ENCODE measurements at places on chromosomes 1 and 21.

DNA sequence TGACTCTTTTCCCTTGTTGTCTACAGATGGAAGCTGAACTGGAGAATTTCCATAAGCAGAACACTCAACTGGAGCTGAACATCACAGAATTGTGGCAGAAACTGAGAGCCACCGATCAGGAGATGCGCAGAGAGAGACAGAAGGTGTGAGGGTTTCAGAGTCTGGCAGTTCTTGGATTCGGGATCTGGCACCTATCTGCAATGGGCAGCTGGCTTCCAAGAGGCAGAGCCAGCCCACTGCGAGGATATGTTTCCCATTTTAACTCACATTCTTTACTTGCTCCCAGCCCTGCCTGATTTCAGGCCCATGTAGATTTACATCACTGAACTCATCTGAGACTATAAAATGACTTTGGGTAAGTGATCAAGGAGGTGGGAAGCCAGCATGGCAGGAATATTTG is 37.3 kb upstream of the TMEM125 start:
- no peak for DNase-seq

DNA sequence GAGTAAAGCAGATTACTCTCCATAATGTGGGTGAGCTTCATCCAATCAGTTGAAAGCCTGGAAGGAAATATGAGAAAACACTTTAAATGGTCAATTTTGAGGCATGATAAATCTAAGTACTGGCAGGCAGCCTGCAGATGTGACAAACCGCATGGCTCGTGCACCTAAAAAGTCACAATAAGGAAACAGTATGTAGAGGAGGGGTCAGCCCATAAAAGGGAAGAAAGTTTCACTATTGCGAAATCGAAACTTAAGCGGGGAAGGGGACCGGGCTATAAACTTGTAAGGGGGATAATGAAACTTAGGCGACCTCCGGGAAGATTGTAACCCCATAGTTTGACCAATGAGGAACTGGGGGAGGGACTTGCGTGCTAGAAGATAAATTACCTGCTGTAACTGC is 109.8 kb downstream of the PLPPR4 start:
- no peak for DNase-seq

- DNase-seq, result no peak
Measured at GRCh38 chr1:6960291-6960811, 175.1 kb downstream of the CAMTA1 start.

DNA sequence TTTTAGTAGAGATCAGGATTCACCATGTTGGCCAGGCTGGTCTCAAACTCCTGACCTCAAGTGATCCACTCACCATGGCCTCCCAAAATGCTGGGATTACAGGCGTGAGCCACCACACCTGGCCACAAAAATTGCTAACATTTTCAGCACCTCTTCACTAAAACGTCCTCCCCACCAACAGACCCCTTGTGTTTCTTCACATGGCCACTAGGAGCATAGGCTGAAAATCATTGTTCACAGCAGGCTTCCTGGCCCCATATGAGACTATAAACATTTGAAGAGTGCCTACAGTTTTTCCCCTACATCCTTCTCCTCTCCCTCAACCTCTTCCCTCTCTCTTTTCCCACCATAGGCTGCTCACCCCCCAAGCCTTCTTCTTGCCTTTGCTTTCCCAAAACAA is 28.0 kb upstream of the SFPQ start:
- DNase-seq, result no peak

DNA sequence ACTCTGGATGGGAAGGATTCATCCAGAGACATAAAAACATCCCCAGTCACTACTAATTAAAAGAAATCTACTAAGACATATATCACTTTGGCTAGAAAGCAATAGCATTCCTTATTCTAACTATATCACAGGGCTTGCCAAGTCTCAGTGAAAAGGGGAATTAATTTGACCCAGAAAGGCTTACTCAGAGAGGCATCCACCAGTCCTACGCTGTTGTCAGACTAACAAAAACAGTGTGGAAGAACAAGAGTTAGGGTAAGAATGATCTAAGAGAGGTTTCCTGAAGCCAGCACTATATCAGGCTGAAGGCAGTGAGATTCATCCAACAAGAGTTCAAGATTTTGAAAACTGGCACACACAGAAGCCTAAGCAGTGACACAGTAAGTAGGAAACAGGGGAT is 126.1 kb downstream of the GDAP2 start:
- no peak for DNase-seq

- DNase-seq, result no peak
Measured at GRCh38 chr1:207884266-207885029, 26.5 kb downstream of the CD34 start.

- DNase-seq, result no peak
Measured at GRCh38 chr21:26019236-26019635, 151.3 kb downstream of the APP start.

GRCh38 chr1:229857585-229857984 is 209.5 kb upstream of the GALNT2 start:
- DNase-seq, result no peak

GRCh38 chr1:54808443-54809207 is 7.5 kb upstream of the TTC22 start:
- peak; percentile 14 for DNase-seq

GRCh38 chr1:37930246-37931101 is 16.4 kb downstream of the INPP5B start:
- no peak for DNase-seq

DNA sequence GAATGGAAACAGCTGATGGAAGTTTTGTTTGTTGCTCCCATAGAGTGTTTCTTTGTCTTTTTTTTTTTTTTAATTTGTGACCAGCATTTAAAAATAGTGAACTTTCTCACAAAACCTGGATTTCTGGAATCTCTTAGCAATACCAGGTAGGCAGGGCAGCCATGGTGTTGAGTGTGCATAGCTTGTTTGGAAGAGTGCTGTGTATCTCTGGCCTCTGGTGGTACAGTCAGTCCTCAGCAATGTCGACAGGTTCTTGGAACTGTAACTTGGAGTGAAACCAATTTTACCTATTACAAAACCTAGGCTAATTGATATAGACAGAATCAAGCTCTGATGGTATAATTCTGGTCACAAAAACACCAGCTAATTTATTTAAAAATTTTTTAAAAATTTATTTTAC is 6.7 kb downstream of the AADACL3 start:
- DNase-seq, result no peak

DNA sequence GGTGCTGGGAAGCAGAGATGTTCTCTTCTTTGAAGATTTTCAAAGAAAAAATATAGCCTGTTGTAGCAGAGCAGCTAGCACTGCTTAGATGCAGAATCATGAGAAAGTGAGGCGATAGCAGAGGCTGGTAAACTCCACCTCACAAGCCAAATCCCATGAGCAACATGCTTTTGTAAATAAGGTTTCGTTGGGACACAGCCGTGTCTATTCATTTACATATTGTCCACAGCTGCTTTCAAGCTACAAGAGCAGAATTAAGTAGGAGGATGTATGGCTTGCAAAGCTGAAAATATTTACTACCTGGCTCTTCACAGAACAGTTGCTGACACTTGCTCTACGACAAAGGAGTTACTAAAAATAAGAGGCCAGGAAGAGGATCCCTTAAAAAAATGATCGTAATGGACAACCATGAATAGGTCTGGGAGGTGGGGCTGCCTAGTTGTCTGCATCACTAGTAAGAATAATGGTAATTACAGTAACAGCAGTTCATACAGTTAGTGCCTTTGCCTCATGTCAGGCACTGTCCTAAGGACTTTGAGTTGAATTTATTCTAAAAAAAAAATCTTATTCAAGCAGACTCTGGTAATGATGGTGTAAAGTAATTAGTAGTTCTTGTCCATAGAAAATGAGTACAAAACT is 622.0 kb downstream of the KIF26B start:
- no peak for DNase-seq

GRCh38 chr1:73820843-73821242 is 377.1 kb downstream of the LRRIQ3 start:
- DNase-seq, result no peak

DNA sequence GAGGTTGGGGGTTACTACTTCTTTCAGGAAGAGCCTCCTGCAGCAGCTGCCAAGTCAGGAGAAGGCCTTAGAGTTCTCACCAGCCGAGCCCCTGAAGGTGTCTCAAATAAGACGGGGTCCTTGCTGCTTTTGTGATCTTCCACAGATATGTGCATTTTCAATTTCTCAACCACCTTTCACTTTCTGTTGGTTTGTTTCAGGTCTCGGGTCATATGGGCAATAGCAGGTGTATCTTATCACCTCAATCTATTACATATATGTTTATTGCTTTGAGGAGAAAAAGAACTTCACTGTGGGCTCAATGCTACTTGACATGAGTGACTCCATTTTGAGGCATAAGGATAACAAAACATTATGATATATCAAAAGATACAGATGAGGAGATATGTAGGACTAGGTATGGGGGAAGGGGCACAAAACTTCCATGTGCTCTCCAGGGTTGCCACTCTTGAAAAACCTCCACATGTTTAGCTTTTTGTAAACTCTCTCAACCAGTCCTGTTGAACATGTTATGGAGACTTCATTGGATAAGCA is 1171.4 kb upstream of the ADGRL2 start:
- DNase-seq, result no peak

GRCh38 chr21:25273959-25274358 is 333.3 kb downstream of the MRPL39 start:
- no peak for DNase-seq

DNA sequence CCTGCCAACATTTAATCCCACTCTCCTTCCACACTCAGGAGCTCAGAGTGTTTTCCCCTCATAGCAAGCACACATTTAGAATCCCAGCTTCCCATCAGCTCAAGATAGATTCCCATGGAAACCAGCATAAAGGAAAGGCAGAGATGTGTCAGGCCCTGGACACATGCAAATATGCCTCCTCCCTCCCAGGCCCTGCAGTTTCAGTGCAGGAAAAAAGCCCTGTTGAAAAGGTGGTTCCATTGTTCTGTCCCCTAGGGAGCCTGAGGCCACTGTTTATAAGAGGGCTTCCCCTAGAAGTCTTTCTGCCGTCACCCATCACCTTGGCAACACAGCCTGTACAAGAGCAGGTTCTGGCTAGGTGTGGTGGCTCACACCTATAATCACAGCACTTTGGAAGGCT is 3.6 kb downstream of the CACNA1S start:
- no peak for DNase-seq

DNA sequence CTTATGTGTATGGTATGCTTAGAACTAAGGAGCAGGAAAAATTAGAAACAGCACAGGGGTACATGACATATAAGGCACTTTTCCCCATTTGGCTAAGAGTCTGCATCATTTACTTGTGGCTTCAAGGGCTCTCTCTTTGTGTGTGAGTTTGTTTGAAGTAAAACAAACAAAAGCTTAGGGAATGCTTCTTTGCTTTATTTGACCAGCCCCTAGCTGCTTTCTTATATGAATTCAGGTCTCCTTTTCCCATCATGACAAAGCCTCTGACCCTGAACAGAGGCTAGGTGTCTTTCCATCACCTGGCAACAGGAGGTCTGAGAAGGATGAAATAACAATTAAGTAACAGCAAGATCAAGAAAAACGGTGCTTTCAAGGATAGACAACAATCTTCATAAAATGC is 643.8 kb upstream of the ADGRL2 start:
- no peak for DNase-seq

- DNase-seq, result no peak
Measured at GRCh38 chr21:14833666-14834351, 231.0 kb downstream of the NRIP1 start.

All from CD4-positive, alpha-beta T cell treated with Interleukin-15 for 1 hour (primary cell).